Fibroblast of skin of scalp (primary cell): ENCODE measurements at places on chromosomes 3 and 15.

DNA sequence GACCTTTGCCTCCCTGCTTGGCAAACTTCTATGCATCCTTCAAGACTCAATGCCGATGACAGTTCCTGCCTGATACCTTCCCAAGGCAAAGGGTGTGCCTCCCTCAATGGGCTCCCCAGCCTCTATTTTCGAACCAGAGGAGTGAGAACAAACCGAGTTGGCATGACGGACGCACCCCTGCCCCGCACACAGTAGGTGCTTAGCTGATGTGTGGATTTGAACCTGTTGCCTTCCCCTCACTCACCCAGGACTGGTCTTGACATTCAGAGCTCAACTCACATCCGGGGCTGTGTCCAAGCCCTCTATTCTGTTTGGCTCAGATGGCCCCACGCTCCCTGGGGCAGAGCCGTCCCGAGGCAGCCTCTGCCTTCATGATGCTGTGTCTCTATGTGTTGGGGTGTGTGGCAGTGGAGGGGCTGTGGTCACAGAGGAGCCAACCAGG lies 52.2 kb upstream of the SLC6A11 start:
- DNase-seq: no peak

- no peak for DNase-seq
These were observed 6.7 kb upstream of the NCEH1 start for GRCh38 chr3:172717493-172718088.

DNA sequence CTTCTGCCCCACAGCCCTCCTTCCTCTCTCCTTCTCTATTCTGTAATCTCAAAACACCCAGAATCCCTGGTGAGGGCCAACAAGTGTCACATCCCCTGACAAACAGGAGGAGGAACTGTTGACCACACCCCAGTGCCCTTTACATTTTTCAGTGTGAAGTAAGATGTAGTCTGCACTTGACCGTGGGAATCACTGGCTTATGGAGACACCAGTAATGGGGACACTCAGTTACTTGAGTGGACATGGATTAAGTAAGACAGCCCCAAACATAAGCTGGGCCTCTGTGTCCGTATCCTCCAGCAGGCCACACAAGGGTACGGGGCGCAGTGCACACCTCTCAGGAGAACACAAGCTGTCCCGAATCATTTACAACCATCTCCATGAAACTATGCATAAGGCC lies 28.4 kb upstream of the LIMD1 start:
- no peak for DNase-seq

GRCh38 chr3:123799544-123800361 lies 84.4 kb downstream of the MYLK start:
- DNase-seq: no peak

GRCh38 chr3:134704133-134704532 lies 53.3 kb upstream of the KY start:
- DNase-seq: no peak

DNA sequence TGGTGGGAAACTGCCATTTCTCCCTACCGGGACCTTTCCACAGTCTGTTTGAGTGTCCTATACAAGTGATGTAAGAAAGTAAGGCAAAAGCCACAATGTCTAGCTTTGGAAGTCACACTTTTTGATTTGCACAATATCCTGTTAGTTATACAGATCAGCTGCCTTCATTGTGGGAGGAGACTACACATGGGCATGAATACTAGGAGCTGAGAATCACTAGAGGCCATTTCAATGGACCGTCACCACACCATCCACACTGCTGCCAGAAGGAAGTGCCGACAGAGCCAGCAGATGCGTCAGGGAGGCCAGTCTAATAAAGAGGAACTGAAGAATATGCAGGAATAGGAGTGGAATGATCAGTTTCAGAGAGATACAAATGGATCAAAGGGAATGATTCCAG lies 65.8 kb downstream of the SCN11A start:
- DNase-seq: no peak

DNA sequence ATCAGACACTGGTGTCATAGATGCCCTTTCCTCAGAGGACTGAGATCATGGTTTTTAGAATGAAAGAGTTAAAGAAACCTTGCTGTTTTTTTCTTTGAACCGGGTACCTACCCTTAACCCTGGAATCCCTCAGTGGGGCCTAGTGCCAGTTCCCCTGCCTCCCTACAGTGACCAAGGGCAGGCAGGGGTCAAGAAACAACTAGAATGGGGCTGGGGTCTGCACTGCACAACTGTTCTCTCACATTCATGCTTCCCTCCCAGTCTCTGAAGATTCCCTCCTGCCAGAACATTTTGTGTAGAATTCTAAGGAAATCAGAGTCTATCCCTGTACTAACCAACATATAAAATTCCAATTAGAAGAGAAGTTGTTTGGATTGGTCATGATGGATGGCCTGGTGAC lies 47.9 kb downstream of the TGFBR2 start:
- no peak for DNase-seq

DNA sequence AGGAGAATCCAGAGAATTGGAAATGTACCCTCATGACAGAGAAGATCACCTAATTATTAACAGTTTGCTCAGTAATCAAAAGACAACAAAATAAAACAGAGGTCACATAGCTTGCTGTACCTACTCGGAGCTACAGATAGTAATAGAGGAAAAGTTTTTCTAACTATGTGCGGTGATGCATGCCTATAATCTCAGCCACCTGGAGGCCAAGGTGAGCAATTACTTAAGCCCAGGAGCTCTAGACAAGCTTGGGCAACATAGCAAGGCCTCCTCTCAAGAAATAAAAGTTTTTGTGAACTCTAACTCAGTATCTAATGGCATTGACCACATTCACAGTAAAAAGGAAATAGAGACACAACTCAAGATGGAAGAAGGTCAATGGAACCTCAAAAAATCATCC lies 243.6 kb downstream of the ATP8B4 start:
- no peak for DNase-seq

- DNase-seq: no peak
These were observed 158.4 kb upstream of the TPRG1 start for GRCh38 chr3:189013224-189013888.
